ENCODE measurements at places on chromosomes 3 and 15.

DNA sequence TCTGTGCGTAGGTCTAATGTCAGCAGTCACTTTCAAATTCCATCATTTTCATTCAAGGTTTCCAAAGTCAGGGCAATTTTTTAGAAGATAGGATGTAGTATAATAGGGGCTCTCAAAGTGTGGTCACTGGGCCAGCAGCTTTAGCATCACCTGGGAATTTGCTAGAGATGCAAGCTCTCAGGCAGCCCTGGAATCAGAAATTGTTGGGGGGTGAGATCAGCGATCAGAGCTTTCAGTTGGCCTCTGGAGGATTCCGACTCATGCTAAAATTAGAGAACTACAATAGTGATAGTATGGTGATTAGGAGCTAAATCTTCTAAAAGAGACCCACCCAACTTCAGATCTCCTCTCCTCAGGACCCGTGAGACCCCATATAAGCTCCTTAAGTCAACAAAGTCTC, 2.4 kb upstream of the FRMD4B start:
- DNase-seq: no peak

GRCh38 chr15:25766417-25766816, 96.7 kb downstream of the ATP10A start:
- DNase-seq: no peak

- no peak for DNase-seq
Measured at GRCh38 chr15:51030649-51031316, 63.9 kb downstream of the TNFAIP8L3 start.

GRCh38 chr15:73324496-73325170, 44.1 kb downstream of the HCN4 start:
- DNase-seq: peak; percentile 15

DNA sequence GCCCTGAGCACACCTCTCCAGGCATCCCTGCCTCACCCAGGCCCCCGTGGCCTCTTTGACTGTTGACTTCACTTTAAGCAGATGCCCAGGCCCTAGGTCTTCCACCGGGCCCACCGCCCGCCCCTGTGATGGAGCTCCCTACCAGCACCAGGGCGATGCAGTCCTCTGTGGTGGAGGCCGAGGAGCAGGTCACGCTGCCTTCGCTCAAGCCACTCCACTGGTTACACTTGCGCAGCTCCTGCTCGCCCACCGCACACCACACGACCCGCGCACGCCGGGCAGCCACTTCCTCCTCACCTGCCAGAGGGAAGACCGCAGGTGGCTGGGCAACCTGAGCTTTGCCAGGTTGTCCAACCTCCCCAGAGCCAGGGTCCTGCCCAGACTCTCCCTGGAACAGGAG, 16.0 kb downstream of the LTF start:
- no peak for DNase-seq

GRCh38 chr15:40087991-40088928, 20.4 kb downstream of the BMF start:
- no peak for DNase-seq

GRCh38 chr3:81544385-81544784, 217.1 kb downstream of the GBE1 start:
- DNase-seq: no peak

DNA sequence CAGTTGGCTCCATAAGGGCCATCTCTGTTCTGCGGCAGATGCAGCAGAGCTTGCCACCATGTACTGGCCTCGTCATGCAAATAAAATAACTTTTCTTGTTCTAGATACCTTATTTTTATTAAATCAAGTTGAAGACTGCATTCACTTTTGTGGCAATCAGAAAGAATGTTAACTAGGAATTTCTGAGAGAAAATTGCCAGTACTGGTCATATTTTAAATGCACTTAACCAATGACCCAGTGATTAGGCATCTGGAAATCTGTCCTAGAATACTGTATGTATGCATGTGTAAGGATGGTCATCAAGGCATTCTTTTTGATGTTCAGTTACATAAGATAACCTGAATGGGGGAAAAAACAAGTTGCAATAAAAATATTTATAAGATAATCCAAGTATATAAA, 34.2 kb upstream of the CSPG5 start:
- DNase-seq: no peak

GRCh38 chr3:59607656-59608055, 557.8 kb upstream of the CFAP20DC start:
- no peak for DNase-seq

GRCh38 chr15:88125576-88125975, 131.0 kb downstream of the NTRK3 start:
- no peak for DNase-seq

GRCh38 chr15:71337197-71337845, 222.1 kb downstream of the THSD4 start:
- DNase-seq: no peak

GRCh38 chr3:152148579-152148978, 120.2 kb upstream of the MBNL1 start:
- no peak for DNase-seq

DNA sequence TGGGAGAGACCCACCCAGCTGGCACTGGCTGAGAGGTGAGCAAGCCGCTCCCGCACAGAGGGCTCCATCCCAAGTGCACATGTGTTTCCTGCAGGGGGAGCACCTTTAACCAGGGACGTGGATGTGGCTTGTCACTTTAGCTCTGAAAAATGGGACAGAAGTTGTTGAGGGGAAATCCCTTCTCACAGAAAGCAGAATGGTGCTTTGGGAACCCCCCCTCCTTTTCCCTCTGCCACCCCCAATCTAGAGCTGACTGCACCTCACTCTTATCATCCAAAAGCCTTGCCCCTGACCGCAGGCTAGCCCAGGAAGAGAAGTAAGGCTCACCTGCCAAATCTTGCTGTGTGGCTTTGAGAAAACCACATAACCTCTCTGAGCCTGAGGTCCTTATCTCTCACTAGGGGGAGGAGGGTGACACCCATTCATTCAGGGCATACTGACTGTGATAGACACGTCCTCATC, 77.9 kb downstream of the RPN1 start:
- DNase-seq: no peak

GRCh38 chr15:33215941-33216872, 21.7 kb upstream of the FMN1 start:
- DNase-seq: no peak

DNA sequence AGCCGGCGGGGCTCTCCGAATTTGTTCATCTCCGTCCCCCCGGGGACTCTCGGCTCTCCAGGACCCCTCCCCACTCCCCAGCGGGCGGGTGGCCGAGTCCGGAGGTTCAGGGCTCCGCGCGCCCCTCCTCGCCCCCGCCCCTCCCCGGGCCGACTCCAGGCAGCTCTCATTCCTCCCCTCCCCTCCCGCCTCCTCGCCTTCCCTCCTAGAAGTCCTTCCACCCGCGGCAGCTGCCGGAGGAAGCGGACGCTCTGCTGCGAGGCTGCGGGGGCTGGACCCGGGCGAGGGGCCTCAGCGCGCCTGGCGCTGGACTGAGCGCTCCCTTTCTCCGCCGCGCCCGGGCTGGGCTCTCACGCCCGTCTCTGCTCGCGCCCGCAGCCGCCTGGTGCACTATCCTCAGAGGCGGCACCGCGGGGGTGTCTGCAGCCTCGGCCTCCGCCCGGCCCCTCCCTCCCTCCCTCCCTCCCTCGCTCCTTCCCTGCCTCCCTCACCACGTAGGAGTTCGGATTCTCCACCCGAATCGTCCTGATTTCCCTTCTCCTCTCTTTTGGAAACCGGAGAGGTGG, at the start of gene ROBO2:
TSS of gene ROBO2 (plus strand) at position 494 of the 566 bp plus-strand sequence. CDS start 687 bp downstream, outside the sequence.
- DNase-seq: peak; percentile 84

GRCh38 chr3:69084326-69085167, at the start of gene ARL6IP5:
Gene ARL6IP5, plus strand, starts transcription at chr3:69084937. Its CDS starts 111 bp downstream, at chr3:69085048.
- peak; percentile 97 for DNase-seq

DNA sequence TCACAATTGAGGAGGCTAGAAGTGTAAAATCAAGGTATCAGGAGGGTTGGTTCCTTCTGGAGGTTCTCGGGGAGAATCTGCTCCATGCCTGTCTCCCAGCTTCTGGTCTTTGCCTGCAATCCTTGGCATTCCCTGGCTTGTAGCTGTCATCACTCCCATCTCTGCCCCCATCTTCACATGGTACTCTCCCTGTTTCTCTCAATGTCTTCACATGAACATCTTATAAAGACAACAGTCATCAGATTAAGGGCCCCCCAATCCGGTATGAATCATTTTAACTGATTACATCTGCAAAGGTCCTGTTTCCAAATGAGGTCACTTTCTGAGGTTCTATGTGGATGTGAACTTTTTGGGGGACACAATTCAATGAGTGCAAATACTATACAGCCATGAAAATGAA, 113.0 kb upstream of the GALNT15 start:
- no peak for DNase-seq

GRCh38 chr3:73674280-73674679, 49.5 kb upstream of the PDZRN3 start:
- DNase-seq: peak; percentile 23

GRCh38 chr3:16385151-16385550, 120.1 kb downstream of the OXNAD1 start:
- no peak for DNase-seq

GRCh38 chr15:101161656-101162055, 90.2 kb downstream of the CHSY1 start:
- no peak for DNase-seq

GRCh38 chr15:63797116-63797515, 36.6 kb downstream of the HERC1 start:
- DNase-seq: no peak

DNA sequence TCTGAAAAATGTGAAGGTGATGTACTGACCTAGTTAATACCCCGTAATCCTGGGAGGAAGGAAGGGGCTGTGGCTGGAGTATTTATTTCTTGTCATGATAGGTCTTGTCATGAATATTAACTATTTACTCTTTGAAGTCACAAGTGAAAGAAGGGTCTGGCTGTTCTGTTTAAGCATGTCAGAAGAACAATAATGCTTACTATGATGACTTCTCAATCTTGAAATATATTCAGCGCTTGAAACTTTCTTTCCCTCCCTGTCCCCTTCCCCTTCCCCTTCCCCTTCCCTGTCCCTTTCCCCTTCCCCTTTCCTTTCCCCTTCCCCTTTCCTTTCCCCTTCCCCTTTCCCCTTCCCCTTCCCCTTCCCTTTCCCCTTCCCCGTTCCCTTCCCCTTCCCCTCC, 153.9 kb downstream of the PPM1L start:
- no peak for DNase-seq

DNA sequence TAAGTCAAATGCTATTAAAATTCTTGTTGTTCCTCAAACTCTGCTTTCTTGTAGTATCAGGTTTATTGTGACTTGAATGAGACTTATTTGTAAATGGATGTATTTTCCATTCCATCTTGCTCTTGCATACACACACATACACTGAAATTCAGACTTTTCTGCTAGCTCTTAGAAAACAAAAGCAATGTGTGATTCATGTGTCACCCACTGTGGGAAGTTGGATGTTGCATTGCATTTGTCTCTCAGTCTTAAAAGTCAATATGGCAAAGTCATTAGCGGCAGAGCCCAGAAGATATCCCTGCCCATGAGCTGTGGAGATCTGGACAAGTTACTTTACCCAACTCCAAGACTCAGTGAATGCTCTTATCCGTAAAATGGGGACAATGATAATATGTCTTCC, 357.2 kb upstream of the TPRG1 start:
- DNase-seq: no peak

- no peak for DNase-seq
Measured at GRCh38 chr3:88812576-88812975, 294.8 kb upstream of the EPHA3 start.

DNA sequence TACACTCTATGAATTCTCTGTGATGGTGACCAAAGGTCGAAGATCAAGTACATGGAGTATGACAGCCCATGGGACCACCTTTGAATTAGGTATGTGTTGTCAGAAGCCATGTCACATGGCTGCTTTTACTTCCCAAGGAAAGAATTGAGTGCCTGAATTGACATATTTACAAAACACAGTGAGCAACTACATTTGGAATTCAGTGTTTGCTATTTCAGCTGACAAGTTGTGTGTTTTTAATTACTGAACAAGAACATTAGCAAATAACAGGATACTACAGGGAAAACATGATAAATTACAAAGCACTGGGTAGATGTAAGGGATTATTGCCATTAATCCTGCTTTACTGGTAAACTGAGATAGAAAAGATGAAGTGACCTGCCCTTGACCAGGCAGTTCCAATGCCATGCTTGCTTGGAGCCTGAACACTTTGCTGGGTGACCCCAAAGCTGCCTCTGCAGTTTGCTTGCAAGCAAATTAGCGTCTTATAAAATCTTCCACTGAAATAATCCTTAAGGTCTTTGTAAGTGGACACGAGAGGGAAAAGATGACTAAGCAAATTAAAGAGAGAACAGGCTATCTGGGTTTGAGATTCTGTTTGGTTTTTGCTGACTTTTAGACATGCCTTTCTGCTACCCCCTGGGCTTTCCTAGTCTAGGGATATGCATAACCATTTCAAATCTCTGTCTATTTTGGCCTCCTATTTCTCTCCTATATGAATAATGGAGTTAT, 98.2 kb downstream of the HCN4 start:
- DNase-seq: no peak

- DNase-seq: no peak
Measured at GRCh38 chr15:56286213-56286612, 42.5 kb upstream of the RFX7 start.

DNA sequence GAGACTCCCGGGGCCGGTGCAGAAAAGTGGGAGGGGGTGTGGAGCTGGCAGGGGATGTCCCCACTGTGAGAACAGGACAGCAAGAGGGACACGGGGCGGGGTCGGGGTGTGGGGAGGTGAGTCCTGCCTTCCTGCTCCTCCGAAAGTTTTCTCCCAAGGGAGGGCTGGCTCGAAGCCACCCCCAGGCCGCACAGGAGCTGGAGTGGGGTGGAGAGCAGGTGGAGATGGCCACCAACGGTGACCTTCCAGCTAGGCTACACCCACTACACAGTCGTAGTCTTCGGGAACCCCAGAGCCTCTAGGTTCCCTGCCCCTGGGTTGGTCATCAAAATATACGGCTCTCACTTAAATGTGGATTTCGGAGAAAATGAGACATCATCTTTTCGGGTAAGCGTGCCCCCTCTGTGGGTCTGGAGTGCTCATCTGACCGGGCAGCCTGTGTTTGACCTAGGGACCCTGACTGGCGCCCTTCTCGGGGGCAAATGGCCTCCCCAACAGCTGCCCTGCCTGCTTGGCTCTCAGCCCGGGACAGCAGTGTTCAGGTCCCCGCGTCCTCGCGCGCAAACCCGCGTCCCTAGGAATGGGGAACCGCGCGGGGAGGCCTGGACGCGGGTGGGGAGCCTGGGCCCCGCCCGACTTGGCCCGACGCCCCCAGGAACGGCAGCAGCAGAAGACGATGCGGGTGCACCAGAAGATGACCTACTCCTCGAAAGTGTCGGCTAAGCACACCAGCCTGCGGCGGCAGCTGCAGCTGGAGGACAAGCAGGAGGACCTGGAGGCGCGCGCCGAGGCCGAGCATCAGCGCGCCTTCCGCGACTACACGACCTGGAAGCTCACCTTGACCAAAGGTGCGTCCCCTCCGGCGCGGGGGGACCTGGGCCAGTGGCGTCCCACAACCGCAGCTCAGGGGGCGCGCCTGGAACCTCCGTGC, 21.2 kb downstream of the CFAP100 start:
- peak; percentile 14 for DNase-seq

Measured in femur (tissue), 1 donor.